Thoracic aorta (tissue), 2 donors: ENCODE measurements at places on chromosomes 7 and 10.

DNA sequence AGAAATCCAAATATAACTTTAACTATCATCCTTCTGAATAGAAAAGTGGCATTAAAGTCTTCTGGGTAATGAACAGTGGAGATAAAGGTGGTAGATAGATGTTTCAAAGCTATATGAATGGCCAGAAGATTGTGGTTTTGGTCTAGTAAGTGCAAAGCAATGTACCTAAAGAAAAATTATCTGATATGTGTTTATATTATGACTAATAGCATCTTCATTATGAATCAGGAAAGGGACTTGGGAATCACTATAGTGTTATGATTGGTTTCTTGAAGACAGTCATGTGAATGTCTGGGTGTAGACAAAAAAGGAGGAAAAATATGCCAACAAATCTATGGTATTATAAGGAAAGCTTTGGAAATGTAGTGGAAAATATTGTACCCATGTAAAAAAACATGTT lies 3.0 kb downstream of the ZNF518A start:
- no peak for DNase-seq

DNA sequence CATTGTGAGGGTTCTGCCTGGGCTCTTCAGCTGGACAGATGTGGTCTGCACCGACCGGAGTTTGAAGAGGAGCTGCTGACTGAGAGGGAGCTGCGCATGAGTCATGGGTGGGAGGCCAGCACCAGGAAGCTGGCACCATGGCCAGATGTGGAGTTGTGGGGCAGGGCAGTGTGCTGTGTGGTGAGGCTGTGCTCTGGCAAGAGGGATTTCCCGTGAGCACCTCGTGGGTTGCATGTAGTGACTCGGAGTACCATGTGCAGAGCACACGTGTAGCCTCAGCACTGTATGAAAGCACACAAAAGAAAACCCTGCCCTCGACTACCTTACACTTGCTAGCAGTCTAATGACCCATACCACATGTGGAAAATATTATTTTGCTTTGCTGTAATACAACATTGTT lies 103.4 kb downstream of the WNT2 start:
- DNase-seq = no peak

- no peak for DNase-seq
Measured at GRCh38 chr10:102678068-102678400, 33.8 kb downstream of the TRIM8 start.

- no peak for DNase-seq
Measured at GRCh38 chr7:100080907-100081534, 502 bp downstream of the ZNF3 start.

- DNase-seq = no peak
Measured at GRCh38 chr10:124605856-124606812, 138.0 kb downstream of the FAM53B start.

DNA sequence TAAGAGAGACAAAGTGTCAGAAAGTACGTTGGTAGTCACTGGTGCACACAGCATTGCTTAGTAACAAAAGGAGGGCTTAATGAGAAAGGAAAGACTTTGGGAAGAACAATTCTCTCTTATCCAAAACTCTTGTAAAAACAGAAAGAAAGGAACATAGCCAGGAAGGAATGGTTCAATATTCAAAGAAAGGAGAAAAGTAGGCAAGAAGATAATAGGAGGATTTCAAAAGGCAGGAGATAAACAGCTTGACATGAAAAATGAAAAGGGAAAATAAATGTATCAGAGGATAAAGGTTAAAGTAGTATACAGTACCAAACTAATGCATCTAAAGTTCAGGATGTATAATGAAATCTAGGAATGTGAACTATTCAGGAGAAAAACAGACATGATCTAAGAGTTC lies 20.1 kb downstream of the ZFAND4 start:
- no peak for DNase-seq

- DNase-seq = no peak
Measured at GRCh38 chr7:45606931-45607330, 32.8 kb downstream of the ADCY1 start.

DNA sequence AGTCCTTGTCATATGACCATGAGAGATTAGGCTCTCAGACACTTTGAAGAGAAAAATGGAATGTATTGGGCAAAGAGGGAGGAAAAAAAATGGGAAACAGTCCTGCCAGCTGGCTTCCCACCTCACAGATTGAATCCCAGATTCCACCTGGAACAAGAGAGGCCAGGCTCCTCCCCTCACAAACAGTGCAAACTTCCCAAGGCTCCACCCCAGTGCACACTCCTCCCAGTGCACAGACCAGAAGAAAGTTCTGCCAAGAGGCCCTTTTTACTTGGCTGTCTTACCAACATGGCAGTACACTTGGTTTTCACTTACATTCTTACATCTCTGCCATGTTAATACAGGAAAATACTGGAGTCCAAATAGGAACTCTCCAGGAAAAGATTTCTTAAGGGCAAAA lies 202.3 kb downstream of the AHR start:
- no peak for DNase-seq

DNA sequence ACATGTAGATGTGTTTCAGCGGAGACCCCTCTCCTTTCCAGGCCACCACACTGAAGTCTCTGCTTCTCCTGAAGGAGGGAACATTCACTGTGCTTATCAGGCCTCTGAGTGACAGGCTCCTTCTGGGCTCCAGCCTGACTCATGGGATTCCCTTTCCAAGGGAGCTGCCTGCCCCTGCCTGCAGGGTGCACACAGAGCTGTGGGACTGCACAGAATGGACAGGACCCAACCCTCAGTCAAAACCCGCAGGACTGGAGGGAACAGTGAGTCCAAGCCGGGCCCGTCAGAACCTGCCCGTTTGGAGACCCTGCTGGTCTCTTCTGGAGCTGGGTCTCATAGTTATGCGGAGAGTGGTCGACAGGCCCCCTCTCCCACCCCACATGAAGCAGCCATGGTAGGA lies 32.6 kb downstream of the PLAC9 start:
- DNase-seq = no peak

DNA sequence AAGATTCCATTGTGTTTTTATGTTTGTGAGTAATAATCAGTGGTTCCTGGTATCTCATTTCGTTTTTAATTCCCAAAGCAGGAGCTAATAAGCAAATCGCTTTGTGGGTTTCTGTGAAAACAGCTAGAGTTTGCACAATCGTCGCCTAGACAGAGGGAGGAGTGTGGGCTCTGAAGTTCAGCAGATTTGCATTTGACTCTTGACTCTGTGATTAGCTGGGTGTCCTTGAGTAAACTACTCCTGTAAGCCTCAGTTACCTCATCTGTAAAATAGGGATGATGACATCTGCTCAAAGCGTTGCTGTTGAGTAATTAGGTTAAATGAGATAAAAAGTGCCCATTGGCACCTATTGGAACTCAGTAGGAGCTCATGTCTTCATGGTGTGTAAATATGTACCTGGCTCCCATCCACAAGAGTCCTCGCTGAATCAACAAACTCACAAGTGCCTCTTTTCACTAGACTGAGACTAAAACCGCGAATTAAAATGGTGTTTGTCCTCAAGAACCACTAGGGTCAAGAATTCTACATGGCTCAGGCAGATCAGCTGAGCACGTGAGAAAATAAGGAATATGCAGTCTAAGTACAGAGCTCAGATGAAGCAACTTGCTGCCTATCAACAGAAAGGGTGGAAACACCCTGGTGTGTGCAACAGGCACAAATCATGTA lies 385.8 kb upstream of the C7orf33 start:
- no peak for DNase-seq

- no peak for DNase-seq
Measured at GRCh38 chr10:5089865-5090264, 4.3 kb upstream of the AKR1C3 start.

DNA sequence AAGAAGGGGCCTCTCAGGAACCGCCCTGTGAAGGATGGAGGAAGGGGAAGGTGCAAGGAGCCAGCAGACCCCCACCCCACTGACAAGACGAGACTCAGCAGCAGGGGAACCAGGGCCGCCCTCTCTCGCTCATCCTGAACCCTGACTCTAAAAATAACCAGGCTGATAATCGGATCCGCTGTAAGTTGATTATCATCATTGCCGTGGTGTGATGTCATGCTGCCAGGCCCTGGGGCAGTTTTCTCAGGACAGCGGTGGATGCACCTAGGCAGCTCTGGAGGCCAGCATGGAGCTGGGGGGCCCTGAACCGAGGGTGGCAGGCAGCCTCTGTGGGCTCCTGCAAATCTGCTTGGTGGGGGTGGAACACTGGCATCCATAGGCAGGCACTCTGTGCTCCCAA lies 7.9 kb downstream of the RET start:
- DNase-seq = no peak

DNA sequence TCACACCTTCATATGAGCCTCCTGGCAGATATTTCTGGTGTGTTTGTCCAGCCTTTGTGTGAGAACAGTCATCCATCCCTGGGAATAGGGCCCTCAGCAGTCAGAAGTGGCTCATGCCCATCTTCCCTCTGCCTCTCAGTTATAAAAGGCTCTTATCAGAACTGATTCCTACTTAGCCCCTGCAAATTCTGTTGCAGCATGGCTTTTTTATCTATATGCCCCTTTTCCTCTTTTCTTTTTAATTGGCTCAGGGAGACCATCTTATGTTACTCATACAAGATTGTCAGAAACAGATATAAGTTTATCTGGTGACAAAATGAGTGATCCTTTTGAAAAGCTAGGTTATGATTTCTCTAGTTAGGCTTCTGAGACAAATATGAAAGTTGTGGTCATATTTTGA lies 194.1 kb downstream of the CREB5 start:
- DNase-seq = no peak

DNA sequence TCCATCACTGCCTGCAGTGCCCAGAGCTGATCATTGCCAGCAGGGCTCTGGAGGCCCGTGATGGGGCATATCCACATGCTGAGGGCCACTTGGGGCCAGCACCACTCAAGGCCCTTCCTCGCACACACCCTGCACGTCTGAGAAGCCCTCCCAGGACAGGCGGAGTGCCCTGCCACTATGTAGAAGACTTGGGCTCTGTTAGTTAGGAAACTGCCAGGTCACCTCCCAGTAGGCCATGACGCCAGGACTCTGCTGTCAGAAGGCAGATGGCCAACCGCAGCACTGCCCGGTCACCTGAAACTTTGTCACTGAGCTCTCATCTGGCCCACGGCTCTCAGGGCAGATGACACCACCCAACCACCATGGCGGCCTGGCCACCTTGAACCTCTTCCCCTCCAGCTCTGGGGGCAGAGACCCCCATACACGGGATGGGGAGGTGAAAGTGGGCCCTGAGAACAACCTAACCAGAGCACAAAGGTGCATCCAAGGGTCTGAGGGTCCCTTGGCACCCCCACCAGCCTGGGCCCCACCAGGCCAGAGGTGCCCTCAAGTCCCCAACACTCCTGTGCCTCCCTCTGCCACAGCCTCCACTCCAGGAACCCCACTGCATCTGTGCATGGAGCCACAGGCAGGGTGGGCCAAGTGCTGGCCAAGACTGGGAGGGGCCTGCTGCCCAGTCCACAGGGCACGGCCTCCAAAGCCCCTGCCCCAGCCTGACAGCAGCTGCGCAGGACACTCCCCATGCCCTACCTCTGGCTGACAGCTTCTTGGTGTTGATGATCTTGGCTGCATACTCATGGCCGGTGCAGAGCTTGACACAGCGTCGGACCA lies 41.8 kb downstream of the CAMK2B start:
- no peak for DNase-seq

DNA sequence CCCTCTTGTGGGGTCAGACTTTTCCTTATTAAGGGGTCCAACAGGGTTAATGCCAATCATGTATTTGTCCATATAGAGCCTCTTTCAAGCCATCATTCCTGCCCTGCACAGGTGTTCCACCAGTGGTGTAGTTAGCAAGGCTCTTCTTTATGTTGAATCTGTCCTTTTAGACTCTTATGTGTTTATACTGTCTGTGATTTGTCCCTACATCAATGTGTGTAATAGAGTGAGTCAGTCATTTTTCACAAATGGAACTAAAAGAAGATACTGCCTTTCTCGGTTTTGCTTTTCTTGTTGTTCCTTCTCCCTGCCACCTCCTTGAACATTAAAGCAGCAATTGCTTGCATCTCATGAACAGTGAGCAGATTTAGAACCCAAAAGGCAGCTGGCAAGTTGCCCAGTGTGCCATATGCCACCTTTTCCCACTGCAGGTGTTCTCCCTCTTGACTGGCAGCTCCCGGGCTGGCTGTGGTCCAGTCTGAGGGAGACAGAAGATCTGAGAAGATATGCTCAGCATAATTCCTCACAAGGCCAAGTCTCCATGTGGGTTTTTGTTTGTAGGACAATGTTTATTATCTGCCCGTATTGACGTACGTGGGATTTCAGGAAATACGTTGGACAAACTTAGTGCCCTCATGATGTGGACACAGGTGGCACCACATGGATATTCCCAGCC lies 154.1 kb downstream of the LHFPL3 start:
- DNase-seq = no peak

DNA sequence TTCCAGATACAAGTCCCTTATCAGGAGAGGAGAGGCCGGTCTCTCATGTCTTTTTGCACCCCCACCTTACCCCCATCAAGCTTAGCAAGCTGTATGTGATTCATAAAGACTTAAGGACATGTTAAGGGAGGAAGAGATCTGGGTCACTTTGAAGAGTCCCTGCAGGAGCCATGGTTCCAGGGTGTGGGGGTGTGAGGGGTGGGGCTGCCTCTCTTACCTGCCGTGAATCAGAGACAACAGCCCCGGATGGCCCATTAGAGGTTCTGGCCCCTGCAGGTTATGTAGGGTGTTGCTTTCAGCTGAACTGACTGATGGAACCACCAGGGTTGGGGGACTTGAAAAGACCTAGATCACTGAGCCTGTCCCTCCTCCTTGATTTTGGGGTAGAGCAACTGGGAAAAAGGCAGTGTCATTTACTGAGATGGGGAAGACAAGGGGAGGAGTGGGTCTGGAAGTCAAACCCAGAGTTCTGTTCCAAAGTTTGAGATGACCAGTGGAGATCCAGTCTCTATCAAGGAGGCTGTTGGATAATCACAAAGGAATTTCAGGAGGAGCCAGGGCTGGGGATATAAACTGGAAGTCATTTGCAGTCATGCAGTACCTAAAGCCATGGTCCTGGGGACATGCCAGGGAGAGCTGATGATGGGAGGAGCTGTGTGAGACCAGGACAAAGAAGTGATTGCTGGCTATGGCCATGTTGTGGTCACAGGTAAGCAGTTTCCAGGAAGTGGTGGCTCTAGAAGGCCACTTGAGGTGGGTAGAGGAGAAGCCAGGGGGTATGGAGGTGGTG lies 23.1 kb downstream of the ADAMTS14 start:
- no peak for DNase-seq

- DNase-seq = no peak
Measured at GRCh38 chr7:40569326-40569725, 434.5 kb downstream of the SUGCT start.

DNA sequence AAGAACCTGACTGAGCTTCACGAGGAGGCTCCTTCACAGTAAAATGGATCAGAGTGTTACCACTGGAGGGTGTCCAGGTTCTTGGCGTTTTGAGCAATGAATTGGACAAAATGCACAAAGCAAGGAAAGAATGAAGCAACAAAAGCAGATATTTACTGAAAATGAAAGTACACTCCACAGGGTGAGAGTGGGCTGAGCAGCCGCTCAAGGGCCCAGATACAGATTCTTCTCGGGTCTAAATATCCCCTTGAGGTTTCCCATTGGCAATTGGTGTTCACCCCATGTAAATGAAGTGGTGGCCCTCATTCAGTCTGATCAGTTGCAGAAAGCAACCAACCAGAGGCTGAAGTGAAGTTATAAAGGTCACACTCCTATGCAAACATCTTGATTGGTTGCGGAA lies 214.7 kb upstream of the SH2B2 start:
- no peak for DNase-seq
